ENCODE measurements at places on chromosomes 7 and 10. TPM values are rescaled to one million over a fixed set of nuclear protein-coding genes. Genes with fewer than 3 reads are reported as not detected.

Gene ADGRA1
- total RNA-seq: 0.13 TPM

Gene BHLHA15
- total RNA-seq: not detected

Gene RAB11FIP2
- total RNA-seq: 30.2 TPM

Gene ANKRD61
- total RNA-seq: 0.27 TPM

Gene AHR
- total RNA-seq: 288 TPM

Gene ZNF467
- total RNA-seq: 10.1 TPM

Gene CLDN4
- 0.85 TPM for total RNA-seq

Gene TMEM184A
- total RNA-seq: 0.27 TPM

Gene ADAM22
- 8.5 TPM for total RNA-seq

Gene ZCCHC24
- total RNA-seq: 150 TPM

Gene TMEM225B
- 3.5 TPM for total RNA-seq

Gene GIMAP8
- 22.4 TPM for total RNA-seq

Gene CNTNAP2
- 0.49 TPM for total RNA-seq

Gene VAX1
- not detected for total RNA-seq

Gene YAE1
- 23.1 TPM for total RNA-seq

Gene PTPRE
- 53.0 TPM for total RNA-seq

Gene OR2A12
- total RNA-seq: not detected

Gene FFAR4
- 0.31 TPM for total RNA-seq

Gene SPDYE9
- not detected for total RNA-seq

Gene TAS2R4
- 5.1 TPM for total RNA-seq

Gene CUBN
- 27.6 TPM for total RNA-seq

Gene AOC1
- not detected for total RNA-seq

Gene AKR1C2
- total RNA-seq: 97.9 TPM

Data from sciatic nerve (tissue), 2 donors.